NCI-H1417 treated with DMSO at 0.1 percent for 48 hours (cell line): ENCODE measurements at places on chromosomes 2 and 18.
A peak's percentile ranks its signal among the peaks of the same experiment; 100 is the strongest.

DNA sequence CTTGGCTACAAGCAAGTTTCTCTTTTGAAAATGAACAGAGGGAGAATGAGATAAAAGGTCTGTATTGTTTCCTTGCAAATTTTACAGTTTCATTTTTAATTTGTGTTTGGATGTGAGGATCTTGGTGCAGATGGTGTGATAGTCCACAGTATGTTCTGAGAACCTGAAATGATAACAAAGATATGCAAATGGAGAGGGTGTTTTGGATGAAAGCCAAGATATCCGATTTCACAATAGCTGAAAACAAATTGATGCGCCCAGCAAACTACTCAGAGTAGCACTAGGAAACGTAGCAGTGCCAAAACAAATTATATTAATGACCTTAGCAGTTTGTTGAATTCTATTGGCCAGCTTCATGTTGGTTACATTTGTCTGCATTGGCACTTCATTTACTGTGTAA, 683.5 kb downstream of the TMEM182 start:
- no peak for DNase-seq

- DNase-seq: no peak
These were observed 152.2 kb downstream of the PHLPP1 start for GRCh38 chr18:62867534-62867933.

DNA sequence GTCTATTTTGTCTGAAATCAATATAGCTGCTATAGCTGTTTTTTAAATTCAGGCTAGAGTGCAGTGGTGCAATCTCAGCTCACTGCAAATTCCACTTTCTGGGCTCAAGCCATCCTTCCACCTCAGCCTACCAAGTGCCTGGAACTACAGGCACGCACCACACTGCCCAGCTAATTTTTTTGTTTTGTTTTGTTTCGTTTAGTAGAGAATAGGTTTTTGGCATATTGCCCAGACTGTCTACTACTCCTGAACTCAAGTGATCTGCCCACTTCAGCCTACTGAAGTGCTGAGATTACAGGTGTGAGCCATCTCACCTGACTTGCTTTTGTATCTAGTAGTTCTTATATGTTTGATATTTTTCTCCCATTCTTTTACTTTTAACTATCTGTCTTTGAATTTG, 259.7 kb downstream of the CDH19 start:
- DNase-seq: peak; percentile 94

DNA sequence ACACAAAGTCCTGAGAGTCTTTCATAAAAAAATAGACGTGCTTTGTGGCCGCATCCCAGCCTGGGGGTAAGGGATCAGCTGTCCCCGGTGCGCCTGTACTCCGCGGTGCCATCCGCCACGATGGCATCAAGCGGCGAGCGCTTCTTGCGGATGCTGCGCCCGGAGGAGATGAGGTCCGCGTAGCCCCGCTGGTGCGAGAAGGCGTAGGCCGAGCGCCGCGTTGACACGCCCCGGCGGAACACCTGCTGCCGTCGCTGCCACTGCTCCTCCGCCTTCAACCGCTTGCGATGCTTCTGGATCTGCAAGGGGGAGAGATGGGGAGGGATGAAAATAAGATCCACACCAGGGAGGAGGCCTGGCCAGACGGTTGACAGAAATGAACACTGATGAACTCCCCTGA, 26.8 kb upstream of the NARS1 start:
- DNase-seq: no peak

GRCh38 chr2:117323331-117323730, 491.2 kb upstream of the DDX18 start:
- no peak for DNase-seq

GRCh38 chr18:50649821-50650220, 89.9 kb downstream of the MAPK4 start:
- DNase-seq: no peak

DNA sequence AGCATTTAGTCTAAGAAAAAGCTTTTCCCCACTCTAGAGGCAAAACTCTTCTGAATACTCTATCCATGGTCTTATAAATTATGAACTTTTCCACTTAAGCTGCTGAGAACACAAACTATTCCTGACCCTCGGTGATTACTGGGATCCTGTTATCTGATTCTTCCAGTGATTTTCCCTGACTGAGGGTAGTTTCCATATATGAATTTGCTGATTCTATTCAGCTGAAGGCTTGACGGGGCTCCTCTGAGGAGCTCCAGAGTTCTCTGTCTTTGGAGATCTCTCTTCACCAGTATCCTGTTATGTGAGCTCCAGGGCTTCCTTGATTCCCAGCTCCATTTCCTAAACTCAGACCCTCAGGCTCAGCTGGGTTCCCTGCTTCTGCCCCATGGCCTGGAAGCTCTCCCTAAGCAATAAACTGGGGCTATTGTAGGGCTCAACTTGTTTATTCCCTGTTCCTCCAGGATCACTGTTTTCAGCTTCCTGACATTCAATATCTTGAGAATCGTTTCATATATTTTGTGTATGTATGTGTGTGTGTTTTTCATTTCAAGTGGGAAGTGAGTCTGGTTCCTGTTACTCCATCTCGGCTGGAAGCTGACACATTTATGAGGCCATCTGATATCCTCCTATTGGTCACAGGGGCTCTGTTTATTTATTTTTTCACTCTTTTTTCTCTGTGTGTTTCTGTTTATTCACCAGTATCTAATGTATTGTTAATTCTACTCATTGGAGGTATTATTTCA, 78.2 kb downstream of the ARHGAP28 start:
- no peak for DNase-seq

DNA sequence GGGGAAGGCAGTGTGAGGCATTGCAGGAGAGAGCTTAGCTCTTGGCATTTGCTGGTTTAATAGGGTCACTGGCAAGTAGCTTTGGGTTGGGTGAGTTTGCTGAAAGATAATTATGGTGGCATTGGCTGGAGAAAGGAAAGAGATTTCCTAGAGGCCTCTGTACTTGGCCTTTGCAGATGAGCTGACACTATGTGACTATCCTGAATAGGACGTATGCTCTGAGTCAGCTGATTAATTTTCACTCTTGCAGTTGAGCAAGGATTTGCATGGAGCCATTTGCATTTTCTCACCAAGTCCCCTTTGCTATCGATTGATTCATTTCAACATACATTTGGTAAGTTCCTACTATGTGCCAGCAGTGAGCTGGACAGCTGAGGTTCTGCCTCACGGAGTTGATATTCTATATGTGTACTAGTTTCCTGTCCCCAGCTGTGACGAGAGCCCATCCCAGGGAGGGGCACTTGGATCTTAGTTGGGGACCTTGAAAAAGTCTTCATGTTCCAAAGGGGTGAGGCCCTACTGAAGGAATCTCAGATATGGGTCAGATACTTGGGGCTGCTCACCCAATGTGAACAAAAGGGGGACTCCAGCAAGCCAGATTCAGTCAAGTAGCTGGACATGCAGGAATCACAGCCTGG, 245.7 kb downstream of the LOXHD1 start:
- DNase-seq: no peak

- no peak for DNase-seq
These were observed at the start of gene CRYGA for GRCh38 chr2:208163489-208163888. CRYGA (minus strand) TSS chr2:208163589; CDS start chr2:208163556, 33 bp downstream.

DNA sequence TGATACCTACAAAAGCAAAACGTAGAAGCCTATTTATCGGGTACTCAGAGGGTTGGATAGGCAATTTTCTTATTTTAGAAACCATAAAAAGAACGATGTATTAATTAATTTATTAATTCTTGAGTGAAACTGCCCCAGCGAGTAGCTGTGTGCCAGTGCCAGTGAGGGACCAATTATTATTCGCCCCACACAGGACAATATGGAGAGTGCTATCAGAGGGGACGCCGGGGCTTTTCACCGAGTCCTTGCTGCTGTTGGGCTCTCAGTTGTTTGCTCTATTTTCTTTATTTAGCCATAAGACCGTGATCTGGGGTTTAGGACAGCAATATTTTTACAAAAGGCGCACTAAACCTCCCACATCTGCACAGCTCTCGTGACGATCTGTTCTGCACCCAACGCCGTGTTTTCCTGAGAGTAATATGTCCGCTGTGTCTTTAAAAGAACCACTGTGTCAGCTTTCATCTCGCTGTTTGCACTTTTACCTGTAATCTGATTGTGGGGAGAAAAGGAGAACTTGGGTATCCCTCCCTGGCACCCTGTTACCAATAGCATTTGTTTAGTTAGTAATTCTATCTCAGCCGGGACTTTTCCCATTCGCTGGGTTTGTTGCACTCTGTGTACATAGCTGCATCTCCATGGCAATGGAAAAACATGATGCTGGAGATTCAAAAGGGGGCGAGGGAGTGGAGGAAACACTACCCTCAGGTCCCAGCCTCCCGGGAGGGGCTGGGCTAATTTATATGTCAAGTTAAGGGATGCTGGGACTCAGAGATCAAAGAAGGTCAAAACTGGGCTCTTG, 30.1 kb upstream of the ZNF516 start:
- peak; percentile 98 for DNase-seq

DNA sequence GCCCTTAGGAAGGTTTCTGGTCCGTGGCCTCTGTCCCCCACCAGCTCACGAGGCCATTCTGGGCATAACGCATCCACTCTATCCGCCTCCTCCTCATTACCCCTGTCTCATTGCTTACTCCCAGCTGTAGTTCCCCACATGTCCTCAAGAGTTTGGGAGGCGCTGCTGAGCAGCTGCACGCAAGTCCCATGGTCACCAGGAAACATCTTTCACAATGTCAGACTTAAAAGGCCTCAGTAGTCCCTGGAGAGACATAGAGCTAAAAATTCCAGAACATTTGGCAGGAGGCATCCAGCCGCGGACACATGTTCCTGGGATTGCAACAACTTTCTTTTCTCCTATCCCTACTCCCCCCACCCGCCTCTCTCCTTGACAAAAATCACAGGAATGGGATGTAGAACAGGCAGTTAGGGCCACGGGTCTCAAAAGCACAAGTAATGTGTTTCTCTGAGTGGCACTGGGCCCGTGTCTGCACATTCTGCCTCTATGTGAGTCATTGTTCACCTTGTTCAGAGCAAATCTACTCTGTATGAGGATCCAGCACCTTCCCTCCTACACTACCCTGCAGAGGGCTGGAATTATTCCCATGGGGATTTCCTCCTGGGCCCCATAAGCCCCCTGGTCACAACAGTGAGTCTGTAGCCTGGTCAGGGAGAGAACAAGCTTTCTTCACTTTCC, 8.1 kb downstream of the LBH start:
- no peak for DNase-seq

DNA sequence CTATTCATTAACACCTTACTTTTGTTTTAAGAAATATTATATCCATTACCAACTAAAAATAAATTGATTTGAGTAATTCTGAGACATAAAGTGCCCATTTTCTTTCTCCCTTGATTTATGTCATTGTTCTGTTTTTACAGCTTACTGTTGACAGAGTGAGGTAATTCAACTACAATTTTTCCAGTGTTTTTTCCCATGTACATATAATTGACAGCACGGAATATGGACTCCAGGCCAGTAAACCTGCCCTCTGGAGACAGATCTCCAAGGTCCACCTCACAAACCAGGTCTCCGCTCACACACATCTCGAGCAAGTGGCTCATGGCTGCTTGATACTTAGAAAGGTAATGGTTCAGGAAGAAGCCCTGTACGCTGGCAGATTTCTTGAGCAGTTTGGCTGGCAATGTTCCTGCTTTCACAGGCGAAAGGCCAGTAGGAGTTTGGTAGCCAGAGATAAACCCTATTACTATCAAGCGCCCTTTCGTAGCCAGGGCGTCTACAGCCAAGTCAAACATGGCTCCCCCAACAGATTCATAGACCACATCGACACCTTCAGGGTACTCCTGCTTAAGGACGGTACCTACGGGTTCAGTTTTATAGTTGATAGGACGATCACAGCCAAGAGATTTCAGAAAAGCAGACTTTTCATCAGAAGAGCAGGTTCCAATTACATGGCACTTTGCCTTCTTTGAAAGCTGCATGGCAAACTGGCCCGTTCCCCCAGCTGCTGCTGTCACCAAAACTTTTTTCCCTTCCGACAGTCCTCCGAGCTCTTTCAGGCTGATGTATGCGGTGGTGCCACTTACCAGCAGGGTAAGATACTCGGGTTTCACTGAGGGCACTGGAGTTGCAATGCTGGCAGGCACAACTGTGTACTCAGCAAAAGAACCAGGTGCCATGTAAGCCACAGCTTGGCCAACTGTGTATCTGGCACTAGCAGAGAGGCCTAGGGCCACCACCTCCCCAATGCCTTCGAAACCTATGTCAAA, 7.4 kb downstream of the PTGR3 start:
- DNase-seq: no peak

GRCh38 chr18:2978208-2978607, 34.7 kb downstream of the LPIN2 start:
- DNase-seq: no peak

GRCh38 chr2:85577386-85578242, at the start of gene VAMP8:
VAMP8 (plus strand) TSS chr2:85577586; CDS start chr2:85577647, 61 bp downstream.
- DNase-seq: no peak
